ENCODE measurements at places on chromosomes 12 and 14.
A peak's percentile ranks its signal among the peaks of the same experiment; 100 is the strongest.

- no peak for DNase-seq
Observed at GRCh38 chr14:104856869-104857860, 7.9 kb upstream of the CEP170B start.

GRCh38 chr12:72071030-72071429 lies 132.4 kb downstream of the TPH2 start:
- DNase-seq: no peak

DNA sequence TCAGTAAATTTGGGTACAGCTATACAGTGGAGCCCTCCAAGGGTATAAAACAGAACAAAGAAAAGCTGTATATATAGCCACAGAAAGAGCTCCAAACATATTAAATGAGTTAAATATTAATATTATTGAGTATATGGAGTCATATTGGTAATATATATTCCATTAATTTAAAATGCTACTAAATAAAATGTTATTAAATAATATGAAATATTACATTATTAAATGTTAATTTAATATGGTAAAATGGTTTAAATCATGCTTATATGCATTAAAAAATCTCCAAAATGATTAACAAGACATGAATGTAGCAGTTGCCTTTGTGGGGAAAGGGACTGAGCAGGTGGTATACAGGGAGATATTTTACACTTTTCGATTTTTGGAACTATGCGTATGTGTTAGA lies 164.0 kb downstream of the PELI2 start:
- DNase-seq: no peak

DNA sequence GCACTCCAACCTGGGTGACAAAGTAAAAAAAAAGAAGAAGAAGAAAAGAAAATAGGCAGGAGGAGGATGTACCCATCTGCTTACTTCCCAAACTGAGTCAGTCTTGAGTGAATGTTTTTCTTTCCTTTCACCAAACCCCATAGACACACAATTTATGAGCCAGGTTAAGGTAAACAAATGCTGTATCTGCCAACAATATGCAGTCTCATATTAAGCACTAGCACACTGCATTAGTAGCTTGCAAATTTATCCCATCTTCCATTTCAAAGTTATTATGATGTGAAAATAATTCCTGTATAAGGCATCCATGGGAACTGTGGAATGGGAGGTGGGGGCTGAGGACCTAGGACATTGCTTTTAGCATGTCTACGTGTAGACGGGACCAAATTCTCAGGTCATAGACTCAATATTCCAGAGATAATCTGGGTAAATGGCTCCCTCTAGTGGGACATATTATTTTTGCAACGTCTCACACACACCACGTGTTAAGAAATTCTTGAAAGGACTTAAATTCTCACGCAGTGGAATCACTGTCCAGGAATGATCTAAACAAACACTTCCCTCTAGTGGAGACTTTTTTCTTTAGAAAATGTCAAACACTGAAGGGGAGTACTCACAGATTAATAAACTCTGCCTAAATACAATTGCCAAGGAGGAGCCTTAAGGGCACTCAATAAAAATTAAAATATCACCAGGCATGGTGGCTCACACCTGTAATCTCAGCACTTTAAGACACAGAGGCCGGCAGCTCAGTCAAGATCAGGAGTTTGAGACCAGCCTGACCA lies 17.1 kb upstream of the OR10P1 start:
- peak; percentile 93 for DNase-seq

DNA sequence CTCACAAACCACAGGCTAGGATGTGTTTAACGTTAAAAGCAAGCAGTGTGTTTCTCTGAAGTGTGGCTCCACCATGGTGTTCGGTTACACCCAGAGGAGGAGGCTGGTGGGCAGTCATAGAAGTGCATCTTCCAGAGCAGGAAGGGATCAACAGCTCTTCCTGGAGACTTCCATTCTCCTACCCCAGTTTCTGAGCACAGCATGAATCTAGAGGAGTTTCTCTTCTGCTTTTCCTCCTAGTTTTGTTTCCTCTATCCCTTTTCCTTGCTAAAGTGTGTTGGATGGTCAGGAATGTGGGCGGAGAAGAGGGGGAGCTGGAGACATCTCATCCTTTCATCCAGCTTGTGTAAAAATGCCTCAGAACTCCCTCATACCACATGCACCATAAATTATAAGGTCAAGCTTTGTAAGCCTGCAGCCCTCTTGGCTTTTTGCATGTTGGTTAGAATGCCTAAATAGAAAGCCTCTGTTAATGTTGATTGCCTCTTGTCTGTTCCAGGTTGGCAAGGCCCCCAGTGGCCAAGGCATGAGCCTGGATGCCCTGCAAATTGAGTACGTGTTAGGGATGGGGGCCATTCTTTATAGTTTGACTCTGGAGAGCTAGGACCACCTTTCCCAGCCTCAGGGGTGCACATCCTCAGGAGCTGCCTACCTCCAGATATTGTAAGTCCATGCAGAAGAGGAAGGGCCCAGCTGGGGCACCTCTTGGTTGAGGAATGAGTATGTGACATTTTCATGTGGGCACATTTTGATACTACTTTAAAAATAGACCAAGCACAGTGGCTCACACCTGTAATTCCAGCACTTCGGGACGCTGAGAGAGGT lies 4.0 kb upstream of the CKAP4 start:
- DNase-seq: peak; percentile 23

DNA sequence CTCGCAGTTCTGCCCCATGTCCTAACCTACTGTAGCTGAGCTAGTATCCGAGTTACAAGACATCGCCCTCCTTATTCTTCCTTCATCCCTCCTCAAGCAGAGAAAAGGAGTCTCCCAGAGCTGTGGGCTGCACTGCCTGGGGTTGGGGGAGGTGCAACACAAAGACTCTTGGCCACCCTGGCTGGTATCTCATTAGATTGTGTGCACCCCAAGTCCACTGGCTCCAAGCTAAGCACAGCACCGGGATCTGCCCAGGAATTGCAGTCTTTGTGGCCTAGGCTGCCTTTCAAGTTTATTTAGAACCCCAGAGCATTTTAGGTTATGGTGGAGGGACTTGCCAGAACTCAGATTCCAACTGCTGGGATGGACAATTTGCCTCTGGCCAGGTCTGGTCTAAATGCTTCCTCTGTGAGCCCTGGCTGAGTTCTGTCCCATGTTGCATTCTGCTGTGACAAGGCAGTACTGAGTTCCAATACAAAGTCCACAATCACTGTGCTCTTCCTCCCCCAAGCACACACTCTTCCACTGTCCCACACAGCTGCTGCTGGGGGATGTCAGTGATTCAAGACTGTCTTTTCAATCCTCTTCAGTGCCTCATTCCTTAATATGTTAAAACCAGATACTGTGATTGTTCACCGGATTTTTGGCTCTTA lies 169.6 kb upstream of the CLEC14A start:
- DNase-seq: no peak

DNA sequence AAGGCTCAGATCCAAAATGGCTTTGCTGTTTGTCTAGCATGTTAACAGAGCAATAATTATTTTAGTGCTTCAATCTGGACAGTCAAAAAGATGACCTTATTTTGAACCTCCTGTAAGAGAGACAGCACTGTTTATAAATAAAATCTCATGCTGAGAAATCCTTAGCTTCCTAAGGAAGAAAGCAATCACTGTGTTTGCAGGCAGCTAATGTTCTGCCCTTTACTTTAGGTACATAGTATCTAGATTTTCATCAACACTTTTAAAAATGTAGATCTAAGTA lies 105.3 kb downstream of the PRKD1 start:
- no peak for DNase-seq

DNA sequence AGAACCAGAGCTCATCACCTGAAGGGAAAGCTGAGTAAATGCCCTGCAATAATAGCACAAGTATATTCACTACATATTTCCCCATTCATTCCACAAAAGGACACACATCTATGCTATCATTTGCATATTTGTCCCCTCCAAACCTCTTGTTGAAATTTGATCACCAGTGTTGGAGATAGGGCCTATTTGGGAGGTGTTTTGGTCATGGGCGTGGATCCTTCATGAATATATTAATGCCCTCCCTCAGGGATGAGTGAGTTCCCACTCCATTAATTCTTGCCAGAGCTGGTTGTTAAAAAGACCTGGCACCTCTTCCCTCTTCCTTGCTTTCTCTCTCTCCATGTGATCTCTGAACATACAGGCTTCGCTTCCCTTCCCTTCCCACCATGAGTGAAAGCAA lies 18.6 kb upstream of the ZDHHC17 start:
- no peak for DNase-seq

GRCh38 chr14:58584383-58584782 lies 53.4 kb upstream of the DACT1 start:
- no peak for DNase-seq

- DNase-seq: no peak
Observed at GRCh38 chr12:108592033-108592909, 5.6 kb downstream of the TMEM119 start.

DNA sequence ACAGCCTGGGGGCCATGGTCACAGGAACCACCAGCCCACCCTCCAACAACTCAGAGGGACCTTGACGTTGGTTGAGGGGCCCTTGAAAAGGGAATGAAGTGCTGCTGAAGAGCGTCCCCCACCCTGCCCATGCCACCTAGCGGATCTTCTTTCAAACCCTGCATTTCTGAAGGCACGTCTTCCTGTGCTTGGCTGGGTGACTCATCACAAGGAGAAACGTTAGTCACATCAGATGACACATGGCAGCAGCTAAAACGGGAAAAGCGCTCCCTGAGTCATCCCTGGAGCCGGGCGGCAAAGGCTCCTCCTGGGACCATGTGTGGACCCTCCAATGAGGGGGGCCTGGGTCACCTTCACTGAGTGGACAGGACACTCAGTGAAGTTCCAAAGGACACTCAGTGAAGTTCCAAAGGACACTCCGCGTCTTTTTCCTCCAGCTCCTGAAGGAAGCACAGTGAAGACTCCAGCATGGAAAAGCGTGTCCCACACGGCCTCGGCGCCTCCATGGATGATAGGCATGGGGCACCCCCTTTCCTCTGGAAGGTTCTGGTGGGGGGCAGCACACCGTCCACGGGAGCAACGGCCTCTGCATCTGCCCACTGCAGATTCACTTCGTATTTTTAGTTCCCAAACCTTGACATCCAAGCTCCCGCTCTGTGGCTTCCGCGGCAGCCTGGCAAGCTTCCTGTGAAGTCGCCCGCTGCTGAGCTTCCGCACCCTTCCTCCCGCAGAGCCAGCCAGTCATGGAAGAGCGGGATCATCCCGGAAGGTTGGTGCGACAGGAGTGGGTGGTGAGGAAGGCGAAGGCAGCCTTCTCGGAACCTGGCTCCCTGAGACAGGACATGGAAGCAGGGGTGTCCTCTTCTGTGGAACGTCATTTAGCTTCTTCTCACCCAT lies 383.4 kb downstream of the VRK1 start:
- peak; percentile 87 for DNase-seq

DNA sequence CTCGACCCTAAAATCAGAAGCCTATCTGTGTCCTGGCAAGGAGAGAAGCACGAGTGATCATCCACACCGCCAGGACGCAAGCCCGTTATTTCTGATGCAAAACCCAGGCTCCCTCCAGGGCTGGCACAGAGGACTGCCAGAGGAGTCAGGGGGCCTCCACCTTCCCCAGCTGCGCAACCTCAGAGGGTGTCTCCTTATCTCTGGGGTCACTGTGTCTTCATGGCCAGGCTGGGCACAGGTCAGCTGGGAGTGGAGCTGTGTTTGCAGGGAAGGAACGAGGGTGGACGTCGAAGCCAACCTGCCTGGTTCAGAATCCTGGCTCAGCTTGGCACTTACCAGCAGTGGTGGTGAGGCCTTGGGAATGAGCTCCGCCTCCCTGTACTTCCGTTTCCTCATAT lies 12.0 kb upstream of the SERPINA3 start:
- no peak for DNase-seq

GRCh38 chr12:5973461-5974115 lies 28.5 kb upstream of the ANO2 start:
- no peak for DNase-seq

GRCh38 chr14:92914087-92914656 lies 8.8 kb upstream of the CHGA start:
- DNase-seq: peak; percentile 9

GRCh38 chr12:78308701-78309100 lies 478.0 kb downstream of the NAV3 start:
- DNase-seq: no peak

- DNase-seq: no peak
Observed at GRCh38 chr12:112243255-112244110, 118.1 kb downstream of the TRAFD1 start.

GRCh38 chr12:72036393-72036792 lies 97.7 kb downstream of the TPH2 start:
- DNase-seq: no peak

DNA sequence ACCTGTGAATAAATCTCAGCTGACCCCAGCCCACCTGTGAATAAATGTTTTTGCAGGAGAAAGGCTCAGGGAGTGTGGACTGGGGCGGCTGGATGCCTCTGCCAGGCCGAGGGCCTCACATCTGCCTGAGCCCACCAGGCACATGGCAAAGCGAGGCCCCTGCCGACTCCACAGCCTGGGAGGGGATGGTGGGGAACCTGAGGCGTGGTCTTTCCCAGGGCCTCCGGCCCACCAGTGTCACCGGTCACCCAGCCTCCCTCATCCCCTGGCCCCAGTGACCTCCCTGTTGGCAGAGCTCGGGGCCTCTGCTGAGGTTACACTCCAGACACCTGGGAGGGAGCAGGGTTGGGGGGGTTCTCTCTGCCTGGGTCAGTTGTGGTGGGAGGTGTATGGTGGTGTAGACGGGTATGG lies 8.2 kb downstream of the NOC4L start:
- DNase-seq: no peak

DNA sequence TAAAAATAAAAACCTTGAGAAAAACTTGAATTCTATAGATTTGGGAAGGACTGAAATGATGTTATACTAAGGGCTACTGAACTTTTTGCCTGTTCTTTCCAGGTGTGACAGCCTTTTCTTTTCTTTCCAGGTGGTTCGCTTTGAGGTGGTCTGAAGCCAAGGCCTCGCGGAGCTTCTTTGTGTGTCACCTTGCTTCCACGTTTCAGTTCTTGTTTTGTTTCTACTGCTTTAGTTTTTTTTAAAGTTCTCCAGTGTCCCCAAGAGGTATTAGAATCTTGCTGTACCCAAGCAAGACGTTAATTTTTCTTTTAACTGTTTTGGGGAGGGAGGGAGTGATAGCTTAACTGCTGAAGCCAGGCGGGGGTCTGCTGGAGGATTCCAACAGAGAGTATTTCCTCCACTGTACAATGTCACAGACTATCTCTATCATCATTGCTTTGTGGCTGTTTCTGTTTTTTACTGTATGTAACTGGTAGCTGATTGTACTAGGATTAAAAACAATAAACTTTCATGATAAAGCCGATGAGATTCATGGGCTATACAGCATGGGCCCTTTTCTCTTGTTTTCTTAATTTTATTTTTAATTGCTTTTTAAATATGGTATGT lies 40.2 kb downstream of the PROX2 start:
- DNase-seq: no peak

DNA sequence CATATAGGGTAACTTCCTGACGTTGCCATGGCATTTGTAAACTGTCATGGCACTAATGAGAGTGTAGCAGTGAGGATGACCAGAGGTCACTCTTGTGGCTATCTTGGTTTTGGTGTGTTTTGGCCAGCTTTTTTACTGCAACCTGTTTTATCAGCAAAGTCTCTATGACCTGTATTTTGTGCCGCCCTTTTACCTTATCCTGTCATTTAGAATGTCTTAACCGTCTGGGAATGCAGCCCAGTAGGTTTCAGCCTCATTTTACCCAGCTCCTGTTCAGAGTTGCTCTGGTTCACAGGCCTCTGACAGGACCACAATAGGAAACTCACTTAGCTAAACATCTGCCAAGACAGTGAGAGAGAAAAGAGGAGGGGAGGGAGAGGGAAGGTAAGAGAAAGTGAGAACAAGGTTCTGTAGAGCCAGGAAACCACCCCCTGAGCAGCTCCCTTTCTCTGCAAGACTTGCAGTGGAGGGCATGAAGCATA lies 64.8 kb upstream of the PLEKHG3 start:
- no peak for DNase-seq

All from MV-4-11 (cell line).